Kidney tubule cell (primary cell): ENCODE measurements at places on chromosomes 12 and 14.

- no peak for DNase-seq
Measured at GRCh38 chr14:38129705-38130104, 78.0 kb upstream of the SSTR1 start.

DNA sequence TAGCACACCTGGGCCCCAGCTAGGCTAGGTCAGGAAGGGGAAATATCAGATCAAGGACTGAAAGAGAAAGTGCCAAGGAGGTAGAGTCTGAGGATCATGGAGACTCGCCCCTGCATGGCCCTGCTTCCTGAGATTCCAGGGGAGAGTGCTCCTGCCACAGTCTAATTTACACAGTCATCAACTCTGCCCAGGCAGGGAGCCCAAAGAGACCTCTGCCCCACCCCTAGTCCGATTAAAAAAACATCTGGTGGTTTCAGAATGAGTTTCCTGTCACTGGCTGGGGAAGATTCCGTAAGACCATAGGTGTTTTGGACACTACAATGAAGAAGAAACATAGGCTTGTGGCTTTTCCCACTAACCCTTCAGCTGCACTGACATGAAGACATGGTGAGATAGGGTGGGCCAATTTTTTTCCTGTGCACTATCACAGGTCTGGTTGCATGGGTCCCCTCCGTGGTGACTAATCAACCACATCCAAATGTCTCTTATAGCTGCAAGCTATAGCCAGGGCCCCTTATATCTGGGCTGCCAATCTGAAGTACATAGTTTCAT is 31.5 kb upstream of the GZMB start:
- DNase-seq = no peak

- no peak for DNase-seq
Measured at GRCh38 chr14:74562515-74563232, 49.4 kb downstream of the LTBP2 start.

DNA sequence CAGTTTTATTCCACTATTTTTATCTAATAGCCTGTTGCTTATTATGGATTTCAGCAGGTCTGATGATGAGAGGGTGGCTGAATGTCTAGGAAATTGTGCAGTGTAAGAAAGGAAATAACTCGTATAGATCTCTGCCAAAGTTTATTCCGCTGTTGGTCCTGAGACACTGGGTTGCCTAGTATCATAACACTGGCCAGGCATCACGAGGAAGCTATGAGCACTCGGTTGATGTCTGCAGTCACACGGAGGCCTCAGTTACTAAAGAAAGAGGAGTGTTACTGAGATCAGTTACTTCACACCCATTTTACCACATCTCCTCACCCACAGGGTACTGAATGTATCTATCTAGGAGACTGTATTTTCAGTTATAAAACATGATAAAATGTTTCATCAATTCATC is 21.9 kb downstream of the BHLHE41 start:
- DNase-seq = no peak

GRCh38 chr12:123599310-123599709 is 2.6 kb upstream of the DDX55 start:
- no peak for DNase-seq

- no peak for DNase-seq
Measured at GRCh38 chr12:6494968-6495367, 1.1 kb downstream of the NCAPD2 start.

- no peak for DNase-seq
Measured at GRCh38 chr12:56336361-56337167, 2.1 kb upstream of the IL23A start.

- no peak for DNase-seq
Measured at GRCh38 chr12:113515082-113515856, 43.6 kb upstream of the LHX5 start.

- DNase-seq = no peak
Measured at GRCh38 chr12:57579677-57580465, 11.1 kb upstream of the PIP4K2C start.

GRCh38 chr14:54722791-54723432 is 156.0 kb downstream of the SAMD4A start:
- peak; percentile 39 for DNase-seq

GRCh38 chr12:49909826-49910225 is 6.1 kb upstream of the FAIM2 start:
- peak; percentile 69 for DNase-seq

DNA sequence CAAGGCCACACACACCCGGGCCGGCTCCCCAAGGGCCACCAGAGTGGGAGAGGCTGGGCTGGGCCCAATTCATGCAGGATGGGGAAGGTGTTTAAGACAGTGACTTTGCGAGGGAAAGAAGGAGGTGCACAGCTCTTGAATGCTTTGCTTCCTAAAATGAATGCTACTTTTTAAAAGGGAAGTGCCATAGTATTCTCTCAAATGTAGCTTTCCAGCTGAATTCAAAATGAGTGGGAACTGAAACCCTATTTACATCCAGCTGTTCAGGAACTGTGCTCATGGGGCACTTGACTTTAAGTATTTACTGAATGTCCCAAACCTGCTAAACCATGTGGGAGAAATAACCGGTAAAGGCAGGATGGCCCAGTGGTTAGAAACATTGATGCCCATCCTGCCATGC is 7.6 kb downstream of the ITPK1 start:
- DNase-seq = no peak

GRCh38 chr14:76227450-76228050 is 75.8 kb downstream of the GPATCH2L start:
- no peak for DNase-seq

- DNase-seq = no peak
Measured at GRCh38 chr12:132429602-132429945, 60.4 kb upstream of the FBRSL1 start.

DNA sequence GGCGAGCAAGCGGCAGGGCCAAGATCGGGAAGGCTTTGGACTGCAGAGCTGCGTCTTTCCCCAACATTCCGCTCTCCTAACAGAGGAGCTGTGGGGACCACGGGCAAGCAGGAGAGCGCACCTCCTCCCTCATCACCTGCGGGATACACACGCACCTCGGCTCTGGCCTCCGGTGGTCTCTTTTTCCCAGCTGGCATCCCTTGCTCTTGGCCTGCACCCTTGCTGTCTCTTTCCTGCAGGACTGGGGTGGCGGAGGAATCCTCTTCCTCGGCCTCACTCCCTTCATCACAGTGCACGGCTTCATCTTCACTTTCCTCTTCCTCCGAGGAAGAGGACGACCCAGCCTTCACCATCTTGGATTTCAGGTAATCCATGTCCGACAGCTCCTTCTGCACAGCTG is 8.5 kb downstream of the RBM19 start:
- no peak for DNase-seq

- no peak for DNase-seq
Measured at GRCh38 chr12:93530358-93530757, 42.1 kb upstream of the SOCS2 start.
